Osteoblast (primary cell): ENCODE measurements at places on chromosomes 12 and 14. TPM values are rescaled to one million over a fixed set of nuclear protein-coding genes. Genes with fewer than 3 reads are reported as not detected.

GRCh38 chr12:121484967-121485366 lies 85.0 kb downstream of the RNF34 start:
- H3K27ac ChIP-seq: no peak overlapping the region
- no peak overlapping the region for H3K4me3 ChIP-seq
- DNase-seq: peak; percentile 8
- no peaks in the 10 kb centered on the region for H3K36me3 ChIP-seq
- H3K4me1 ChIP-seq: no peaks in the 10 kb centered on the region
- H3K27me3 ChIP-seq: no peaks in the 10 kb centered on the region

The MEG3 gene
- 200 and 269 TPM in 2 replicates for total RNA-seq

DNA sequence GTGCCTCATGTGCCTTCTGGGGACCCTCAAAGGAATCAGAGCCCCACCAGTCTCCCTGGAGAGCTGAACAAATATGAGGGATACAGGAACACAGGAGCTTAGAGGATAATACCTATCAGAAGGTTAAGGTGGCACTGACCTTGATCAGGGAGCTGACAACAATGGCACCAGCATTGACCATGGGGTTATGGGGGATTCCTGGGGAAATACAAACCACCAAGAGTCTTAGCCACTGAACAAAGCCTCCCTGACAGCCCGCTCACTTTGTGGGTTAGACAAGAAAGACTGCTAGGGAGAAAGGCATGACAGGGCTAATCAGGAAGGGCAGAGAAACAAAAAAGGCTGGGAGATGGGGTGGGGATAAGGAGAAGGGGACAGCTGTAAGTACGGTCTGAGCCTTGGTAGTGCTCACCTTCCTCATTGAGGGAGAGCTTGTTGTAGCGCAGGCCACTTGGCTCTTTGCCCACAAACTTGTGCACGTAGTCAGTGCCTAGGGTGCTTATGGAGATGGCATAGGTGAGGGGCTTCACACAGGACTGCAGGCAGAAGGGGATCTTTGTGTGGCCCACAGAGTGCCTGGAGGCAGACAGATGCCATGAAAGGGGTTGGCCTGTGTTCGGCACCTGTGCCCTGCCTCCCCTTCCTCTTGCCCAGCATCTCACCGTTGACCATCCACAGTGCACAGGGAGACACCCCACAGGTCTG lies 9.3 kb downstream of the SPRYD4 start:
- no peak overlapping the region for H3K4me3 ChIP-seq
- H3K27me3 ChIP-seq: no peaks in the 10 kb centered on the region
- H3K4me1 ChIP-seq: no peaks in the 10 kb centered on the region
- DNase-seq: no peak
- H3K27ac ChIP-seq: no peak overlapping the region
- H3K36me3 ChIP-seq: peaks cover 2% of the 10 kb centered on the region

The KLHL33 gene
- 0.36 and 0.59 TPM in 2 replicates for total RNA-seq

DNA sequence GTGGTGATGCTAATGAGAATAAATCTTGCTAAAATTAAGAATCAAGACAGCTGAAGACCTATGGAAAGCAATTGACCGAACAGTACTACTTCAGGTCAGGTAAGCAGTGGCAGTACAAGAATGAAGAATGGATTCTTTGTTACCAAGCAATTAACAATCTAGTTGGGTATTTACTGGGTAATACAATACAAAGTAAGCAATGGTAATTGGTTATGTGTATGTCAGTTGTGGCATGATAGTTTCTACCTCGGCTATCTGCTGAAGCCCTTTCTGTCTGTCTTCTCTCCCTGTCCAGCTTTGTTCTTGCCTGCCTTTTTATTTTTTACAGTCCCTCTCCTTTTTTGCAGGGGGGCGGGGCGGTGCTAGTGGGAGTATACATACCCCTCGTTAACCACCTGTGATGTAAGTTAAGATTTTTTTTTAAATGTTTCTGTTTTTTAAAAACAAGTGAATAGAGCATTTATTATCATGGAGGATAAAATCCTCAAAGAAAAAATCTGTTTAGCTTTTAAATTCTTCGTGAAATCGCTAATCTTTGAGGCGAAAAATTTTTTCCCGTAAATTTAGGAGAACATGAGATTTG lies 75.9 kb downstream of the RCOR1 start:
- H3K36me3 ChIP-seq: no peaks in the 10 kb centered on the region
- no peak for DNase-seq
- peaks cover 3% of the 10 kb centered on the region for H3K4me1 ChIP-seq

GRCh38 chr12:99367181-99367580 lies 280.4 kb upstream of the GARIN6 start:
- no peak overlapping the region for H3K4me3 ChIP-seq
- H3K36me3 ChIP-seq: no peaks in the 10 kb centered on the region
- no peak overlapping the region for H3K27ac ChIP-seq
- no peaks in the 10 kb centered on the region for H3K4me1 ChIP-seq
